ENCODE measurements at places on chromosomes 3 and 15.

DNA sequence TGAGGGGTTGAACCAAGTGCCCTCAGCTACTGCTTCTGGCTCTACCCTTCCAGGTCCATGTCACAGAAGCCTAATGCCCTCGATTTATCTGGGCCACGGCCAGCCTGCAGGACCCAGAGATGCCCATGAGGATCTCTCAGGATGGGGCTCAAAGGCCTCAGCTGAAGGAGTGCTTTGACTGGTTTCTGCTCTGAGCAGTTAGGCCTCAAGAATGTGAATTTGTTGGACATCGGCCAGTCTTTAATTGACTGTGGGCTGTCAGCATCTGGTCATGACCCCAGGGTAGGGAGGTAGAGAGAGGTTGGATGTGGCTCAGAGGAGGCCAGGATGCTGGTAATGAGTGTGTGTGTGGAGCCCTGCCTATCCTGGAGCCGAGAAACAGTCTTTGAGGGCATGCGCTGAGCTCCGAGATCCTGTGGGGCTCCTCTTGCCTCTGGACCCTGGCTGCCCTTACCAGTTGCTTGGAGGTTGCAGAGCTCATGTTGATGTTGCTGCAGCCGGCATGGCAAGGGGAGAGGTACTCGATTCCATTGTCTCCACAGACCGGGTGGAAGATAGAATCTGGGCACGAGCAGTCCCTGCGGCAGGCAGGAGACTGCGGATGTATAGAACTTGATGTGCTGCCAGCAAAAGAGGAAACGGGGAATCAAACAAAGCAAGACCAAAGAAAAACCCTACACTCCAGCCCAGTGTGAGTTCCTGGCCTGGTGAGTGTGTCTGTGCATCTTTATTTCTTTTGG is 49.1 kb upstream of the RAB6B start:
- DNase-seq, result no peak

DNA sequence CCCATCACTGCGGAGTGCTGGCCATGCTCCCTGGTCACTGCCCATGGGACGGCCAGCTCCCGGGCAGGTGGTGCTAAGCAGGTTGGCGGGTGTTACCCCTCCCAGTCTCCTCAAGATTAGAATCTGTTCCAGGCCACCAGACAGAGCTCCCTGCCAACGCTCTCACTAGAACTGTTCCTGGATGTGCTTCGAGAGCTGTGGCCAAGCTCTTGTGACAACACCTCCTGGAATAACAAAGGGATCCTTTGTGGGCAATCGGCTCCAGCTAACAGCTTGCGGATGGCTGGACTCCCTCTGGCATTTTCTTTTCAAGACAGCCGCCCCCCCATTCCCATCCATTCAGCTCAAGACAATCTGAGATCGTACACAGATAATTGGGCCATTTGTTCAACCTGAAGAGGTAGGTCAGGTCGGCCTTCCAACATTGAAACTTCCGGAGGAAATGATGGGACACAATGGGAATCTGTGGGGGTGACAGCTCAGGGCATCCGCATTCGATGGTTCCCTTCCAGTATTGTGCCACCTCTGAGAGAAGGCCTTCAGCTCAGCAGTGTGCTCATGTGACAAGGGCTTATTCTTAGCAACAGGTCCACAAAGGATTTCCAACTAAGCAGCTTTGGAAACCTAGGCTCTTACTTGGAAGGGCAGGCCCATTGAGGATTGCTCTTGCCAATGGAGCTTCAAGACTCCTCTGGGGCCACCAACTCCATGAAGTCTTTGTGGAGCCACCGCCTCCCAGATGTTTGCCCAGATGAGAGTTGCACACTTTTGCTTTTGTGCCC is 11.6 kb upstream of the EPHB3 start:
- no peak for DNase-seq

GRCh38 chr3:50270422-50271224 is 1.7 kb downstream of the SEMA3B start:
- DNase-seq, result no peak

DNA sequence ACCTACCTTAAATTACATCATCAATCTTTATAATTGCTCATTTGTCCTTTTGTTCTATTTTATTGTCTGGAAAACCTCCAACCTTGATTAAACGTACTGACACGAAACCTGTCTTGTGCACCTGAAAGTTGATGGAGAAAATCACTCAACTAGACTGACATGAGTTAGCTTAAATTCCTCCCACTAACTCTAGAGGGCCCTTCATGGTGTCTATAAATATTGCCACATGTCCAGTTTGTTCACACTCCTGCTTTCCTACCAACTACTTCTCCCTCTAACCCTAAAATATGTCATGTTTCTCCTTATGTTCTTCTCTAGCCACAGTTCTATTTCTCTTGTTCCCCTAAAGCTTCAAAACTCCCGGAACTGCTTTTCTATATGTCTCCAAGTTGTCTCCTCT is 59.8 kb upstream of the SGO1 start:
- DNase-seq, result no peak

DNA sequence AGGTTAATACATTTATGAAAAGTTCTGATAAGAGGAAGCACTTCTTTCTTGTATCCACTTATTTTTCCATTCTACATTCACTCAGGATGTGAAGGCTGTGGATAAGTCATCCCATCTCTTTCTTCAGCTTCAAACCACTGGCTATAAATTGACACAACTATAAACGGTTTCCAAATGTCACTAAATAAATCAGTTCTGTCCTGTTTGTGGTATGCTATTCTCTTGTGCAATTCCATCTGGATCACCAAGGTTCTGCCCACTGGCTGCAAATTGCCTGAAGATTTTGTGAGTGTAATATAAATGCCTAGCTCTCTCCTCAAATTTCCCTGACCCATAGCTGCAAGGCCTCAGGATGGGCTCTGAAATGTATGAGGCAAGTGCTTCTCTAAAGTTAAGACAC is 7.1 kb upstream of the LMOD3 start:
- no peak for DNase-seq

DNA sequence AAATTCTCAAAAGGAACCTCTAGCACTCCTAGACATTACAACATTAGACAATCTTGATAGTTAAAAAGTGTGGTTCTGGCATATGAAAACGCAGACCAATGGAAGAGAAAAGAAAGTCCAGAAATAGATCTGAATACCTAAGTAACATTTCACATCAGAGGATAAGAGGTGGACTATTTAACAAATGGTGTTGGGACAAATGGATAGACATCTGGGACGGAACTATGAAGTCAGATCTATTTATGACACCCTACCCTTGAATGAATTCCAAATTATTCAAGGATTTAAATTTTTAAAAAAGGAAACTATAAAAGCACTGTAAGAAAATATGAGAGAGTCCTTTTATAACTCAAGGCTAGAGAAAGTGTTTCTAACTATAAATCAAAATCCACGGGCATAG is 111.3 kb downstream of the SCN11A start:
- no peak for DNase-seq

DNA sequence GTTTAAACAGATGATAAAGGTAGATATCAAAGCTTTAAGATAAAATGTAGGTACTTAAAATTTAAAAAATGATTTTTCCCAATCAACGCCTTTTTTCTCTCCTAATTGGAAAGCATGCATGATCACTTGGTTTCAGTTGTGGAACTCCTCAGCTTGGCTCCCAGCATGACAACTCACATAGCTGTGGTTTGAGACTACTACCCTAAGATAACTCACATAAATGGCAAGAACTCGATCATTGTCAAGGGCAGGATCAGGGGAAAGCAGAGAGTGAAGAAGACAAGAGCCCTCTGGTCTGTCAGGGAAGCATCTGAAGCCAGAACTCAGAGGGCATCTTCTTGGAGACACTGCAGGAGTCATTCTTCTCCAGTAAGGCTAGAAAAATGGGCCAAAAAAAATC is 516.7 kb downstream of the NTRK3 start:
- DNase-seq, result no peak

All from lower lobe of right lung (tissue), 2 donors.